Hematopoietic multipotent progenitor cell treated with erythropoietin and hydrocortisone succinate and interleukin-3 and kit ligand, for 4 days (in vitro differentiated cells): ENCODE measurements at places on chromosomes 13 and 19.

- peak; percentile 75 for DNase-seq
These were observed at the start of gene TNFRSF19 for GRCh38 chr13:23570099-23570920. TNFRSF19 (plus strand) TSS chr13:23570412; CDS start chr13:23590184, 19,772 bp downstream.

DNA sequence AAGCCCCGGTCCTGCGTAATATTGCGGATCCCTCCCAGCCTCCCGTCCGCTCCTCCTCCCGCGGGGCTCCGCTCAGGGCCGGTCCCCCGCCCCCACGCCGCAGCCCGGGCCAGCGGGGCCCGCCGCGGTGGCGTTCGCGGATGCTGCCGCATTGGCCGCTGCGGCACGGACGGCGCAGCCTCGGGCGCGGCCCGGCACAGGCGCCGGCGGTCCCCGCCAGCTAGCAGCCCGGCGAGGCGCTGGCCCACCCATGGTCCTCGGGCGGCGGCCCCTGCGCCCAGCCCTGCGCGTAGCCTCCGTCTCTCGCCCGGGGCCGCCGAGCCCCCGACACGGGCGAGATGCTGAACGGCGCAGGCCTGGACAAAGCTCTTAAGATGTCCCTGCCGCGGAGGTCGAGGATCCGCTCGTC is at the start of gene ATP8A2:
TSS of gene ATP8A2 (plus strand) at position 100 of the 409 bp plus-strand sequence. CDS start at position 339, 239 bp downstream.
- no peak for DNase-seq

DNA sequence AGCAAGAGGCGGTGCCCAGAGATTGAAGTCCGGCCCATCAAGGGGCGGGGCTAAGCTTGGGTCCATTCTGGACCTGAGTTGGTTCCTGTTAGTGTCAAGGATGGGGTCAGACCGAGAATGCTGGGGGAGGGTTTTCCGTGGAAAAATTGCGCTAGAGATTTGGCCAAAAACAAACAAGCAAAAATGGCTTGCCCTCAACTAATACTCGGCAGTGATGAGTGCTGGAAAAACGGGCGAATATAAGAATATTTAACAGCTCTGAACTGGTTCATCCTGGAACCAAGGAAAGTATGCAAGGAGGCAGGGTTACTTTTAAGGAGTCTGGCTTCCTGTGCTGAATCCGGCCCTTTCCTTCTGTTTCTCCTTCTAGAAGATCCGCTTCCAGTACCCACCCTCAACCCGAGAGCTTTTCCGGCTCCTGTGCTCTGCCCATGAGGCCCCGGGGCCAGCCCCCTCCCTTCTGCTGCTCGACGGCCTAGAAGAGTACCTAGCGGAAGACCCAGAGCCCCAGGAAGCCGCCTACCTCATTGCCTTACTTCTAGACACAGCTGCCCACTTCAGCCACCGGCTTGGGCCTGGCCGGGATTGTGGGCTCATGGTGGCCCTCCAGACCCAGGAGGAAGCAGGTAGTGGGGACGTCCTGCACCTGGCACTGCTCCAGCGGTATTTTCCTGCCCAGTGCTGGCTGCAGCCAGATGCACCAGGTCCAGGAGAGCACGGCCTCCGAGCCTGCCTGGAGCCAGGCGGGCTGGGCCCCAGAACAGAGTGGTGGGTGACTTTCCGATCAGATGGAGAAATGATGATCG is 880 bp downstream of the SWSAP1 start:
- DNase-seq: peak; percentile 90

GRCh38 chr13:73179650-73180274 is 121.0 kb downstream of the KLF5 start:
- no peak for DNase-seq

DNA sequence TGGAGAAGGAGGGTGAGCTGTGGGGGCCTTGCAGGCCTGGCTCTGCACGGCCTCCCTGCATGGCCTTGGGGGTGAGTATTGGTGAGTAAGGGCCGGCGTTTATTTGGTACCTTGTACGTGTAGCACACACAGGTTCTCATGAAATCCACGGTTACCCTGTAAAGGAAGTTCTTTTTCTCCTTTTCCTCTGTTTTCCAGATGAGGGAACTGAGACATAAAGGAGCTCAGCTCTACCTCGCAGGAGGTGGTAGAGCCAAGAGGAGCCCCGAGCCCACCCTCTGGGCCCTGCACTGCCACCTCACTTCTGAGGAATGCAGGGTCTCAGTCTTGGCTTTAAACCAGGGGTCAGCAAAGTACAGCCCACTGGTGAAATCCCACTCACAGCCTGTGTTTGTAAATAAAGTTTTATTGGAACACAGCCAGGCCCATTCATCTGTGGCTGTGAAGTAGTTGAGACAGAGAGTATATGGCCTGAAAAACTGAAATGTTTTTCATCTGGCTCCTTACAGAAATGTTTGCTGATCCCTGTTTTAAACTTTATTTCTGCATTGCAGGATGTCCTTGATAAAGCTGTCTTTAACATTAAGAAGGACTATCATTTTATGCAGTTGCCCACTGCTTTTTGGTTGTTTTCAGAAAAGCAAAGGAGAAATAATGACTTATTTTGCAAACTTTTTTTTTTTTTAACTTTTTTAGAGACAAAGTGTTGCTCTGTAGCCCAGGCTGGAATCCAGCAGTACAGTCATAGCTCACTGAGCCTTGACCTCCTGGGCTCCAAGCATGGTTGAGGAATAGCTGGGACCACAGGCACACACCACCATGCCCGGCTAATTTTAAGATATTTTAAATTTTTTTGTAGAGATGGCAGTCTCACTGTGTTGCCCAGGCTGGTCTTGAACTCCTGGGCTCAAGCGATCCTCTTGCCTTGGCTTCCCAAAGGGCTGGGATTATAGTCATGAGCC is 6.4 kb downstream of the EPN1 start:
- DNase-seq: no peak

GRCh38 chr13:113646376-113646775 is 11.6 kb downstream of the ATP4B start:
- DNase-seq: no peak

DNA sequence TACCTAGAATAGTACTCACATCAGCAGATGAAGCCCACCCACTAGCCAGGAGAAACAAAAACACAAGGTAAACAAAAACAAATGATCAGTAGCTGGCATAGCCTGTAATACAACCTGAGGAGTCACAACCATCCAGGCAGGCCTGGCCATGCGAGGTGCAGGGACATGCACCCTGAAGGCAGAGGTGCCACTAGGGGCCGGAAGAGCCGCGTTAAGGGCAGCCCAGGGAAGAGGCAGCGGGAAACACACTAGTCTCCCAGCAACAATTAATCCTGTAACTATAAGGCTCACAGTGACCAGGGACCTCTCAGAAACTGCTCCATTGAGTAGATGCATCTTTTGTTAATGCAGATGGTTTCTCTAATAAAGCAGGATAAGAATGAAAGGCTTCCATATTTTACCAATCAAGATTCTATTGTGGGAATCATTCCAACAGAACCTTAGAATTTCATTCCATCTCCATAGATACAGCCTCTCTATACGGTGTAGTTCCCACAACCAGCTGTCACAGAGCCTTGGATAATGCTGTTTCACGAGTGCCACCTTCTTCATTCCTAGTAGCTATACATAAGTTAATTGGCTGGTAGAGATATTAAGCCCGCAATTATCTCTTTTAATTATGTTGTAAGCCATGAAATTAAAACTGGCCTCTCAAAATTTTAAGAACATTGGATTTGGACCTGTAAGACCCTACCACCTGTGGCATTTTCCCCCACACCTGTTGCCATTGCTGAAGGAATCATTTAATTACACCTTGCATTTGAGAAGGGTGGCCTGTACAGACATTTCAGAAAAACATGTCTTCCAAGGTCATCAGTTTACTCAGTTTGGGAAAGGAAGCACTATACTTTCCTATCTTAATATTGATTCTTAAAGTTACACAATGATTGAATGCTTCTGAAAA is 28.7 kb downstream of the ANKRD10 start:
- DNase-seq: no peak

GRCh38 chr13:76043874-76044273 is 407.7 kb downstream of the LMO7 start:
- DNase-seq: peak; percentile 17

DNA sequence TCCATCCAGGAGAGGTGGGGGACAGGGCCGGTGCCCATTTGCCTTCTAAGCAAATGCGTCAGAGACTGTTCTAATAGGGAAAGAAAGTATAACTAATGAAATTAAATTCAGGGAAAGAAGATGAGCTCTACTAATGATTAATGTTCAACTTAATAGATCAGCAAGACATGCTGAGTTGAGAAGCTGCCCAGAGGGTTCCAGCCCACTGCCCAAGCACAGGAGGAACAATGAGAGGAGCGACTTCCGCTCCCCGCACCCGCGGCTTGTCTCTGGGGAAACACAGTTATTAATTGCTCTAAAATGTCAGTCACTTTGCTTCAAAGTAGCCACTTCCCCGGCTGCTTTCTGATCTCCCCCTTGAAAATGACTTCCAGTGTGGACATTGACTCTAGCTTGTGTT is 331.3 kb downstream of the UQCRFS1 start:
- no peak for DNase-seq

GRCh38 chr19:31100981-31101380 is 248.3 kb downstream of the TSHZ3 start:
- no peak for DNase-seq

DNA sequence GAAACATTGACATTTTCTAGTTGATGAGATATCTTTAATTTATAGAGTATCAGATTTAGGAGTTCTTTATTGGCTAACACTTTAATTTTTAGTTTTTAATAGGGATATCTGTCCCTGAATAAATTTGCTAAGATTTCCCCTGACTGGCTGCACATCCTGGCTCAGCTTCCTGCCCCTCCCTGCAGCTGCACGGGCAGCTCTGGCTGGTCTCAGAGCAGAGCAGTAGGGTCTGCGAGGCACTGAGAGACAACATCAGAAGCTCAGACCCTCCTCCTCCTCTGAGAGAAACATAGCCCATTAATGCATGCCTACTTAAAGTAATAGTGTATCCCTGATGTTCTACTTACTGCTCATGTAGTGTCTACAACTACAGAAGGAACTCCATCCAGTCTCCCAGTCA is 139.2 kb downstream of the TNFSF13B start:
- DNase-seq: no peak

DNA sequence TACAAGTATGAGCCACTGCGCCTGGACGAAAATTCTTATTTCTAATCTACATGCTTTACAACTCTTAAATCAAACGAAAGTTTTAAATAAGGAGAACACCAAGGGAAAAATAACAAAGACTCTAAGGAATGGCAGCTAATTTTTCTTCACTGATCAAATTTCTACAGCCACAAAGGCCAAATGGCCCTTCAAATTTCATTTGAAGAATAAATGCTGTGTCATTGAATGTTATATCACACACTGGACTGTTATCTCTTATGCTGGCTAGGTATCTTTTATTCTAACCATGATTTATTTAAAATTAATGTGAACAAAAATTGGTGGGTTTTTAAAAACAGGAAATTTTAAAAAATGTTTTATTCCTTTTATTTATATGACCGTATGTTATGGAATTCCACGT is 14.1 kb downstream of the SMAD9 start:
- DNase-seq: no peak

DNA sequence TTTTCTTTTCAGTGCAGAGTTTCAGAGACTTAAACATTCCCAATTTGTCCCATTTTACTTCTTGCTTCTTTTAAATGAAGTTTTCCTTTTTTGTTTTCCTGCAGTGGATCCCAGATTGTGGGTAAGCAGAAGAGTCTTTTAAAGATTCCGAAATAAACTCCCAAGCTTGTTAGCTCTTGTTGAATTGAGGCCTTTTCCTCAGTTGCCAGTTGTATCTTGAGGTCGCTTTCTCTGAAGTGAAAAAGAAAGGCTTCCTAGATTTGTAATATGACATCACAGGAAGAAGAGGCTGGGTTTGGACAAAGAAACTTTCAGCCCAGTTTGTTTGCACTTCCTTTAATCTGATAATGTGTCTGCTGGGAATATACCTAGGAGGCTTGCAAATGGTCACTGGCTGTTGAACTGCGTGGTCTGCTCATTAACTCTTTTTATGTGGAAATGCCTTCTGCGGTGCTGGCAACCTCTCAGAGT is at the start of gene LPAR6:
TSS of gene LPAR6 (minus strand) at position 233 of the 471 bp plus-strand sequence. CDS start 690 bp downstream, outside the sequence.
- DNase-seq: peak; percentile 36

GRCh38 chr13:95156208-95156607 is 145.0 kb downstream of the ABCC4 start:
- peak; percentile 44 for DNase-seq

DNA sequence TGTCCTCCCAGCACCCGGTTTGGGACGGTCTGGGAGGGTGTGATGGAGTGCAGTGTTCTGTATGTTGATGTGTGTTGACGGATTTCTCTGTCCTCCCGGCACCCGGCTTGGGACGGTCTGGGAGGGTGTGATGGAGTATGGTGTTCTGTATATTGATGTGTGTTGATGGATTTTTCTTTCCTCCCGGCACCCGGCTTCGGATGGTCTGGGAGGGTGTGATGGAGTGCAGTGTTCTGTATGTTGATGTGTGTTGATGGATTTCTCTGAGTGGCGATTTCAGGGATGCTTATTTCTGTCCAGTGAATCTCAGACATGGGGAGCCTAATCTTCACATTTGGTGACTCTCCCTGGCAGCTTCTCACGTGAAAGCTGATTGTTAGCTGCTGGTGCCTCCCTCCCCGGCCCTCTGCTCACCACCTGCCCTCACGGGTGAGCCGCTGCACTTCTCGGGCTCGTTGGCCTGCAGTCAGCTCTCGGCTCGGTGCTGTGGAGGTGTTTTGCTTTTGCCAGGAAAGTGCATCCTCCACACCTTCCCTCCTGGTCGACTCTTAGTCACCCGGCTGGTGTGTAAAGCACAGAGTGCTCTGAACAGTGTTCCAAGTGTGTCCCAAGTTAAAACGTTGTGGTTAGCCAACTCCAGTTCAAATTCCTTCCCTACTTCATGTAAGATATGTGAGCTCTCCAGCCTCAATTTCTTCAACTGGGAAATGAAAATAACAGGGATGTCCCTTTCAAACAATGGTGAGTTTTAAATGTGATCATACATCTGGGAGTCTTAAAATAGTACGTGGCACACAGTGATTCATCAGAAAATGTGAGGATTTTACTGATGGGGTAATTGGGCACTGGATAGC is 54.6 kb downstream of the ATP11A start:
- DNase-seq: no peak

DNA sequence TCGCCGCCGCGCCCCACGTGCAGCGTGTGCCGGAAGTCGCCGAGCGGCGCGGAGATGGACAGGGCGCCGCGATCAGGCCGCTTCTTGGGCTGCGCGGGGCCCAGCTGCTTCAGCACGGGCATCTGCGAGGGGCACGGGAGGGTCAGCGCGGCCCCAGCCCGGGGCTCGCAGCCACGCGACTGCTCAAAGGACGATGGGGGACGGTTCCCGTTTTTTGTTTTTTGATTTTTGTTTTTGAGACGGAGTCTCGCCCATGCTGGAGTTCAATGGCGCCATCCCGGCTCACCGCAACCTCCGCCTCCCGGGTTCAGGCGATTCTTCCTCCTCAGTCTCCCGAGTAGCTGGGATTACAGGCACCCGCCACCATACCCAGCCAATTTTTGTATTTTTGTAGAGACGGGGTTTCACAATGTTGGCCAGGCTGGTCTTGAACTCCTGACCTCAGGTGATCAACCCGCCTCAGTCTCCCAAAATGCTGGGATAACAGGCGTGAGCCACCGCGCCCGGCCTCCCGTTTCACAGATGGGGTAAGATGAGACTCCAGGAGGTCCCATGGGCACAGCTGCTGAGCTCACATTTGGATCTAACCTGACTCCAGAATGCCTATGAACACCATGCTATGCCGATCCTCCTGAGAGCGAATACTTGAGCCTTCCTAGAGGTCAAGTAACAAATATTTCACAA is 2.0 kb upstream of the LENG9 start:
- DNase-seq: no peak

- no peak for DNase-seq
These were observed 66.8 kb upstream of the RFC3 start for GRCh38 chr13:33751151-33751550.
